SK-N-DZ (cell line): ENCODE measurements at places on chromosomes 3 and 15.
A peak's percentile ranks its signal among the peaks of the same experiment; 100 is the strongest.

DNA sequence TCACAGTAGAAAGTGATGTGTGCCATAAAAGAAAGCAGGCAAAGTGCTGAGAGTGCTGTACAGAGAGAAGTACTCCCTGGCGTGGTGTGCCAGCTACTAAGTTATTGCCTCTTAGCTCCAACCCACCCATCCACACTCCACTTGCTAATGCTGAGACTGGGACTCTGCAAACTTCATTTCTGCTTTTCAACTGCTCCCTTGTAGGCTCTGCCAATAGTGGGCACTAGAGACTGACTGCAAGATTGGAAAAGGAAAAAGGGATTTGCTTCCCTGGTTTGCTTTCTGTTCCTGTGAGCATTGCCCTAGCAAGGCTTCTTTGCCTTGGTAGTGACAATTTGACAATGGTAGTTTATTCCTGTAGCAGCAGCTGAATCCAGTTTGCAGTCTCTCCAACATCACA lies 56.5 kb upstream of the TMEM108 start:
- no peak for DNase-seq

DNA sequence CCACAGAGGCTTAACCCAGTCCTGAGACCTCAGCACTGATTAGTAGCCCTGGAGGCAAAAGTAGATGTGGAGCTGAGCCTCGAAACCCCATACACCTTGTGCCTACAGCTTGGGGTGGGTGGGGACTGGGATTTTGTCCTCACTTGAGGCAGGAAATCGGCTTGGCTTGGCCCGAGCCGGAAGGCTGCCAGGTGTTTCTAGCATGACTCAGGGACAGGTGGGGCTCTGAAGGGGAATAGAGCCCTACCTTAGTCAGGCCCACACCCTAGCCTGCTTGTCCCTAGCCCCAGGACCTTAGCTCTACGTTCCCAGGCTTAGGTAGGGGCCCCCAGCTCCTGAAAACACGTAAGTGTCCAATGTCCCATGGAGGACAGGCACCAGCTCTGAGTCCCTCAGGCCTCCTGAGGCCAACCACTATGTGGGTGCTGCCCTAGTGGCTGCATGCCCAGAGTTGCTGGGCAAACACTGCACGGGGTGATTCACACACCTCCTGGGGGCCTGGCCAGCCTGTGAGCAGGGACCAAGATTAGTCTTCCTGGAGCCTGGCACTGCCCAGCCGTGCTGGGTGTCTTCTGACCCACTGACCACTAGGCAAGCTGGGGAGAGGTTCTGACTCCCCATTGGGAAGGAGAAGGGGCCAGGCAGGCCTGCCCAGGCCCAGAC lies 3.1 kb downstream of the MST1R start:
- no peak for DNase-seq

- DNase-seq: no peak
Measured at GRCh38 chr3:155853214-155854140, 750 bp downstream of the SLC33A1 start.

GRCh38 chr15:67276666-67277065 lies 22.1 kb downstream of the IQCH start:
- no peak for DNase-seq

DNA sequence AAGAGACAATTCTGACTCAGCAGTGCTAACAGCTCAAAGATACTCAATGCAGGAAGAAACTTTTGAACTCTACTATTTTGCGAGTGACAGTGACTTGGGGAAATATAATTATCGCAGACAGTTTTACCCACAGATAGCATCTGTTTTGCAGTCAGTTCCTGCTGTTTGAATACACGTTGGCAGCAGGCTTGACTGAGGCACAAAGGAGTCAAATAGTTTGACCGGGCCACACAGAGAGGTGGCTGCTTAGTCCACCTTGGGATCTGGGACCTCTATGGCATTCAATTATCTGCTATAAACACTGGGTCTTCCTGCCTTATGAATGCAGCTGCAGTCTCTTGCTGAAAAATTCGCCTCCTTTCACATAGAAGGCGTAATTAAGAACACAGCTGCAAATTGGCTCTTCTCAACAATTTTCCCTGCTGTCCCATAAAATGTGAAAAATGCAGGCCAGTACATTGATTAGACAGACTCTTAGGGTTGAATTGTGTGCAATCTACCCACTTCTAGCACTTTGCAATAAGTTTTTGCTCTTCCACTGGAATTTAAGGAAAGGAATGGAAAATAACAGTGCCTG lies 56.5 kb downstream of the OTOL1 start:
- DNase-seq: peak; percentile 19

DNA sequence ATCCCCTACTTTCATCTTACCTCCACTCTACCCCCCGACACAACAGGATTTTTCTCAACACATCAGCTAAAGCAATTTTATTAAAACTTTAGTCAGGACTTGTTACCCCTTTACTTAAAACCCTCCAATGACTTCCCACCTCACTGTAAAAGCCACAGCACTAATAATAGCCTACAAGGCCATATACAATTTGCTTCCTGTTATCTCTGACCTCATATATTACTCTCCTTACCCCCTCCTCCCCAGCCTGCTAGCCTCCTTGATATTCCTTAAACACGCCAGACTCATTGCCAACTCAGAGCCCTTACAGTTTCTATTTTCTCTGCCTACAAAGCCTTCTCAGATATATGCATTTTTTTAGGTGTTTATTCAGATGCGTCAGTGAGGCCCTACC lies 54.4 kb downstream of the DCUN1D1 start:
- DNase-seq: no peak

DNA sequence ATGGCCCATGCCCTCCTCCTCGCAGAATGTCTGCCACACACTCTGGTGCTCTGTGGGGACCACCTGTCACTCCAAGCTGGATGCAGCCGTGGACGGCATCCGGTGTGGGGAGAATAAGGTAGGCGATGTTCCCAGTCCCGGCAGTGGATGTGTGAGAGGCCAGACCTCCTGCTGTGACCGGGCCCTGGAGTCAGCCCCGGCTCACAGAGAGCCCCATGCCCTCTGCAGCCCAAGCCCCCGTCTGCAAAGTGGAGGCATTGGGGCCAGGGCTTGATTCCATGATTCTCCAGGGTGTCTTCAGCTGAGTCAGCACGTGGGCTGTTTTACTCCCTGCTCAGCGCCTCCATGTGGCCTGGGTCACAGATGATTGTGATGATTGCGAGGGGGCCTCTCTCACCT lies 32.2 kb downstream of the GOLGA6L10 start:
- DNase-seq: no peak

DNA sequence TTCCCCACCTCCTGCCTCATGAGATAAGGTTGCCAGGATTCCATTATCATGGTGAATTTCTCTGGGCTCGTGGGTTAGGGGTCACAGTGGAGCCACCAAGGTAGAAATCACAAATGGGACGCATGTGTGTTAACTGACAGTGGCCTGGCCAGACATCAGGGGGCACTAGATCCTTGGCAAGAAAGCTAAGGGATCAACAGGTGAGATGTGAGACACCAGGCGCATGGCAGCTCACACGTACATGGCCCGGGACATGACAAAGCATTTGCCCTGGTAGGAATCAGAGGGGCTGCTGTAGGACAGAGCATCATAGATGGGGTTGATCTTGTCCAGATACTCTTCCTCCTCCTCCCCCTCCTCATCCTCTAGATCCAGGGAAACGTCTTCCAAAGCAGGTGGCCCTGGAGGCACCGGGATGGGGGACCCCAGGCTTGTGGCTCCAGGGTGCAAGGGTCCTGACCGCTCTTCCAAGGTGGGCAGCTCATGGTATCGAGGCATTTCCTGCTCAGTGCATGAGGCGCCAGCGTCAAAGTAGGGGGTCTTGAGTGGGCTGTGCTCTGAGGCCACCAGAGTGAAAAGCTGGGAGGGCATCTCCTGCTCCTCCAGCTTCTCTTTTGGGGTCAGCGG lies 24.6 kb downstream of the ZBED2 start:
- DNase-seq: no peak

- DNase-seq: no peak
Measured at GRCh38 chr3:153273767-153274435, 111.9 kb downstream of the RAP2B start.

GRCh38 chr3:19595884-19596283 lies 338.1 kb downstream of the EFHB start:
- no peak for DNase-seq

DNA sequence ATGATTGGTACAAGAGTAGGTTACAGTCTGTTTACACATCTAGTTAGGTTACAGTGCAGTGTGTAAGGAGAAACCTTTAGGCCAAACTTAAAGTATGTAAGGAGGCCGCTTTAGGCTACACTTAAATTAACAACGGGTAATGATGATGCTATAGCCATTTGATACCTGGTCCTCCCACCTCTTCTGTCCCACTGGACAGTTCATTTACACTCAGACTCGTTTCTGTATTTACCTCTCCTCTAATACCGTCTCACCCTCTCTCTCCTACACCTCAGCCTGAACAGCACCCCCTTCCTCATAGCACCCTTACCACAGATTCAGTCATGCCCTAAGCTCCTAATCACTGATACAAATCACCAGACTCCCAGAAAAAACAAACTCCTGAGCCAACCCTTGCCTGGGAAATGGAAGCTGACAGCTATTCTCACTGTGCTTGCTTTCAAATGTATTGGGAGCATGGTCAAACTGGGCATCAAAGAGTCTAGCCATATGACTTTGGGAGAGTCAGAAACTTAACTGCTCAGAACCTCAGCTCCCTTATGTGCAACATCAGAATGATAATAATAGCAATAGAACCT lies 241.3 kb upstream of the SETMAR start:
- DNase-seq: no peak

DNA sequence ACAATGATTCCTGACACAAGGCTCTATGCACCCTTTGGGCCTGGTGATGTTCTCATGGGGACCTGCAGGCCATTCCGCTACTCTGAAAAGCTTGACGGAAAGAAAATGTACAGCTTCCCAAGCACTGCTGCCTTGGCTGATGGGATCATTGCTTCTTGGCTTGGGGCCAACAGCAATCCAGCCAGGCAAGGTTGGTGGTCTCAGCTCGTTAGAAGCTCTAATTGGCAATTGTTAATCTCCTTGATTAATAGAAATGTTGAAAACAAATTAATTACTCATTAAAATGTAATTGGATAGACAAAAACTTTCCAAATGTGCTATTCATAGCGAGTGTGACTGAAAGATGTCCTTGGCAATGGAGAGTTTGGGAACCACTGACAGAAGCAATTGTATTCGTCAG lies 16.3 kb upstream of the MYZAP start:
- DNase-seq: no peak

GRCh38 chr15:23022156-23022555 lies 17.2 kb downstream of the TUBGCP5 start:
- no peak for DNase-seq

- DNase-seq: no peak
Measured at GRCh38 chr3:37221407-37221806, 47.0 kb upstream of the LRRFIP2 start.

DNA sequence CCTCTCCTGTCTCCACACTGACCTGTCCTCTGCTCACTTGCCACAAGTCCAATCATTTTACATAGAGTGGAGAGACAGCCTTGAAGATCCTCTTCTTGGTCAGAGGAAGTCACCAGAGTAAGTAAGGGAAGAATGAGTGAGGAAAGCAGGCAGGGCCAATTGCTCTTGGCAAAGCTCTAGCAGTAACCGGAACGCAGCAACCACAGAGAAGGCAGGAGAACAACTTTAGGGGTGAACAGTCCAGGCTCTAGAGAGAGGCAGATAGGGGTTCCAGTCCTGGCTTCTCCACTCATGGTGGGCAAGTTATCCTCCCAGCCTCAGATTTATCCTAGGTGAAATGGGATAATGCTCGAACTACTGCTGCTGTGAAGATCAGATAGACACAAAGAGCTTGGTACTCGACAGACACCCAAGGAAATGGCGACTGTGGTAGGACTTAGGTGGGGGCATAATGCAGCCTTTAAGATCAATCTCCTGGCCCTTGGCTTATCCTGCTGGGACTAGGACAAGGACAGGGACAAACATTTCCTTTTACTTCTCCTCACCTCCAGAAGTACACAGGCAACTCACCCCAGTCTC lies 1.2 kb upstream of the ADAMTSL3 start:
- DNase-seq: no peak

GRCh38 chr3:85594676-85595075 lies 635.9 kb downstream of the CADM2 start:
- no peak for DNase-seq
